HEK293T (cell line): ENCODE measurements at places on chromosomes 4 and X.

DNA sequence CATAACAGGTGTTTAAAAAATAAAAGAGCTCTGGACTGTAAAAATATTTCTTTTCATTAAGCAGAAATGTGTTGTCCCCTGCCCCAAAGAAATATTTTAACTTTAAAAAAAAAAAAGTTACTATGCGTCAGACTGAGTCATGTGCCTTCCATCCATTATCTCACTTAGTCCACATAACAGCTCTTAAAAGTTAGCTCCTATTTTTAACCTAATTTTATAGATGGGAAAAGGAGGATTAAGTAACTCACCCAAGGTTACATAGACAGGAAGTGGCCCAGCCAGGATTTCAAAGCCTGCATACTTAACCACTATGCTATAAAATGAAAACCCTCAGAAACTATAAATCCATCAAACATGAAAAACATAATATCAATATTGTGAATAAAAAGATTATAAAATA, 97.7 kb downstream of the MANBA start:
- DNase-seq: no peak

- no peak for DNase-seq
Observed at GRCh38 chr4:140675599-140676231, 80.5 kb downstream of the TBC1D9 start.

- no peak for DNase-seq
Observed at GRCh38 chrX:48854898-48855297, 19.5 kb upstream of the PCSK1N start.

DNA sequence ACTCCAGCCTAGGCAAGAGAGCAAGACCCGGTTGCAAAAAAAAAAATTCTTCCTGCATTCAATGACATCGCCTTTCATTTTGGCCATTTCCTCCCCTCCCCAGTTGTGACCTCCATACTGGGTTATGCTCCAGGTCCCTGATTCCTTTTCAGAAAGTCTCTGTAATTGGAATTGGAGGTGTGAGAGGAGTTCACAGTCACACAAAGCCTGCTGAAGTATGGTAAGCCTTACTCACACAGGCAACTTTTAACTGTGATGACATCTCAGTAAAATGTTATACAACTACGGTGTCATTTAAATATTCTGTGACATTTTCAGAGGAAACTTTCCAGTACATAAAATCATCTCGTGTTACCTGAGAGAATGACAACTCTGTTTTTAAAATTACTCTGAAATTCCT, 73.6 kb downstream of the CEP44 start:
- no peak for DNase-seq

DNA sequence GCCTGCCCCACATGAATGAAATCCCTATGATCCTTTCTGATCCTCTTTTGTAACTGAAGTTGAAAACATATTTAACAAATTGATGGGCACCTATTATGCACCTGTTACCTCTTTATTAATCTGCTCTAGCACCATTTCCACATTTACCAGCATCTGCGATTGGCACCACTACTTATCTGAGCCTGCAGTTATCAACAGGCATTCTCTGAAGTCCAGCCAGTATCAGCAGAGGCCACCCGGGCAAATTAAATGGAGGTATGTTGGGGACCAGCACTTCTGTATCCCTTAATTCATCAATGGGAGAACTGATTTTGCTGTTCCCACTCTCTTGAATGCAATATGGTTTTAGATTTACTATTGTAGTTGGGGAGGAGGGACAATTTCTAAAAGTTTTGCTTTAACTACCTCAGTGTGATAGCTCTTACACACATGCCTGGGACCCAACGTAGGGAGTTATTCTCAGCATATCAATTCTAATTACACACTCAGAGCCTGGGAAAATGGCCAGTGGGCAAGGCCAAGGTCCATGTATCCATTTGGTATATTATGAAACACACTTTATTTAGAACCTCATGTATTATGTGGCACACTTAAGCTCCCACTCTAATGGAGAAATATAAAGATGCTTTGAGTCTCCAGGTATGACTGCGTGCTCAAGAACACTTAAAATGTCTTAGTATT, 1927.1 kb upstream of the PCDH7 start:
- DNase-seq: no peak

- DNase-seq: no peak
Observed at GRCh38 chr4:18342847-18343246, 321.3 kb upstream of the LCORL start.

DNA sequence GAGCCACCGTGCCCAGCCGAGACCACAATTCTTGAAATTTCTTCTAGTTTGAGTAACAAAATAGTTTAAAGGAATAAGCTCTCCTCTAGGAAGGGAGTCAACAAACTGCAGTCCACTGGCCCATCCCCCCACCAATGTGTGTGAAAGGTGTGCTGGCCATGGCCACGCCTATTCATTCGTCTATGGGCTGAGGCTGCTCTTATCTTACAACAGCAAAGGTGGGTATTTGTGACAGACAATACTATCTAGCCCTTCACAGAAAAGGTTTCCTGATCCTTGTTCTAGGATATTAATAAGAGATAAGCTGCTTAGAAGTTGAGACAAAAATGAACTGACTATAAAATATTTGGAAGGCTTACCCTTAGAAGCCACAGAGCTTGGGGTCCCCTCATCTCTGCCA, 41.2 kb downstream of the BEND2 start:
- no peak for DNase-seq

DNA sequence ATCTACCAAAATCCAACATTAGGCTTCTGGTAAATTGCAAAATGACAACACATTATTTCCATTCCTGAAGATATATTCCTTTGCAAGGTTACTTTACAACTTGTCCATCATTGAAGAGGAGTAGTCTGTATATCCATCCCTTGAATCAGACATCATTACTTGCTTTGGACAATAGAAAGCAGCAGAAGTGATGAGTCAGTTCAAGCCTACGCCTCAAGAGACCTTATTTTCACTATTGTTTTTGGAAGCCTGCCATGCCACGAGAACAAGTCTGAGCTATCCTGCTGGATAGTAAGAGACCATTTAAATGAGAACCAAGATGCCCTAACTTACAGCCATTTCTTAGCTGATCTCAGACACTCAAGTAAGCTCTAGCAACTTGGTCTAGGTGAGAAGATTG, 246.0 kb upstream of the HHIP start:
- no peak for DNase-seq

GRCh38 chr4:165861363-165861762, 11.7 kb upstream of the TLL1 start:
- DNase-seq: no peak

GRCh38 chr4:160580581-160580980, 1477.7 kb downstream of the RAPGEF2 start:
- no peak for DNase-seq

- no peak for DNase-seq
Observed at GRCh38 chrX:79412166-79412565, 45.0 kb upstream of the ITM2A start.

DNA sequence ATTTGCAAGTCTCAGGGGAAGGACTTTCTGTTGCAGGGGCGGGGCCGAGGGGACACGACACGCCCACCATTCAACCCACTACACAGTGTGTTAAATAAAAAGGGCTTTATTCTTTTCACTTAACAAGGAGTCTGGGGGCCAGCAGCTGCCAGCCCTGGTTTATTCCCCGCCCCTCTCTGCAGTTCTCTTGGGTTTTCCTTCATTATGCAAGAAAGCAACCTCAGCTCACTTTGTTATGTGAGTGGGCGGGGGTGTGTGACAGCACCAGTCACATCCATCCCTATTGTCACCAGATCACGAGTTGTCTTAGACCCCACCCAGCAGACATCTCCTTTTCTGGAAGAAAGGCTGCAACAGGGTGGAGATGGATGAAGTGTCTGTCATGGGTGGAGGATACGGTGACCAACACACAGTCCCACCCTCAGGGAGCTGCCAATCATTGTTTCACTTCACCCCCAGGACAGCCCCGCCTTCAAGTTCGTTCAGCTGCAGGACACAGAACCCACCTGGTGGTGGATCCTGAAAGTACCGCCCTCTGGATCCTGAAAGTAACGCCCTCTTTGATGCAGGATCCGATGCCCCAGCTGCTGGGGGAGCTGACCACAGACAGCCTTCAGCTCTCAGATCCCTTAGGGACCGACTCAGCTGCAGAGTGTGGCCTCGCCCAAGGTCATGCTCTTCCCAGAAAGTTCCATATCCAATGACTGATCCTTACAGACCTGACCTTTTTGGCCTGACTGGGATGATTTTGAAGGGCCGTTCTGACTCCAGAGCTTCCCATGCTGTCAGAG, 79.6 kb downstream of the SMIM20 start:
- DNase-seq: peak; percentile 31

- no peak for DNase-seq
Observed at GRCh38 chrX:63740382-63740781, 44.6 kb downstream of the ARHGEF9 start.

DNA sequence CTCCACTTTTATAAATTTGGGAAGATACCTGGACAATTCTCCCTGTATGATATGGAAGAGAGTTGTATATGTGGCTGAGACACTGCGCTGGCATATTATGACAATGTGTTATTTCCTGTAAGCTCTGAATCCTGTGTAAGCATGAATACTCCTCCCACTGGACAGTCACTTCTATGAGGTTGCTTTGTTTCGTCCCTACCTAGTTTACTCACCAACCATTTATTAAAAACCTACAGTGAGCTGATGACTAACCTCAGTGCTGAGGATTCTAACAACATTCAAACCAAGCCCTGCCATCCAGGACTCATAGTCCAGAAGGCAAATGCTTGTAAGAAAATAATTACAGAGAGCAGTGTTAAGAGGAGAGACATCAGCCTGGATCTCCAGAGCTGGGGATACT, 1632.9 kb upstream of the TENM3 start:
- DNase-seq: no peak

GRCh38 chrX:53284684-53285447, 3.5 kb upstream of the IQSEC2 start:
- DNase-seq: peak; percentile 81

- no peak for DNase-seq
Observed at GRCh38 chr4:141119071-141119470, 14.2 kb downstream of the RNF150 start.

DNA sequence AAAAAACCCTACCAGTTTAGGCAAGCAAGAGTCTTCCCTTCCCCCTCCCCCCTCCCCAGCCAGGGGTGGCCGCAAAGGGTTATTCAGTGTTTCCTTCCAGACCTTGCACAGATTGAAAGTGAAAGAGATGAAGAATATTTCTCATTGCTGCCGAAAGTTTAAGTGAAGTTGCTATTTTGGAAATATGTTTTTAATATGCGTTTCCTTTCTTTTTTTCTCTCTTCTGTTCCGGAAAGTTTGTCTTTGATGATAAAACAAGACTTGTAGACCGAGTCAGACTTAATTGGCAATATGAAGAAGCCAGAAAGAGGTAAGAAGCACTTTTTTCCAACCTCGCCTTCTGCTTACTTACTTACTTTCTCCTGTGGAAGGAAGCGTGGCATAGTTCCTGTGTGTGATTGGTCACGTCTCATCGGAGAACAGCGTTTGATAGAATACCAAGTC, 58.5 kb upstream of the CLCN4 start:
- DNase-seq: no peak

- DNase-seq: peak; percentile 84
Observed at GRCh38 chrX:47619486-47620302, at the start of gene SYN1. Gene SYN1 (minus strand): TSS chrX:47619857. CDS start chrX:47619728, 129 bp downstream.

GRCh38 chrX:11756354-11757318, 1.4 kb upstream of the MSL3 start:
- no peak for DNase-seq

- no peak for DNase-seq
Observed at GRCh38 chr4:128803783-128804182, 5.7 kb upstream of the JADE1 start.

- no peak for DNase-seq
Observed at GRCh38 chrX:56107320-56107719, 124.8 kb upstream of the KLF8 start.

GRCh38 chr4:11051181-11051580, 366.6 kb upstream of the CLNK start:
- DNase-seq: no peak

DNA sequence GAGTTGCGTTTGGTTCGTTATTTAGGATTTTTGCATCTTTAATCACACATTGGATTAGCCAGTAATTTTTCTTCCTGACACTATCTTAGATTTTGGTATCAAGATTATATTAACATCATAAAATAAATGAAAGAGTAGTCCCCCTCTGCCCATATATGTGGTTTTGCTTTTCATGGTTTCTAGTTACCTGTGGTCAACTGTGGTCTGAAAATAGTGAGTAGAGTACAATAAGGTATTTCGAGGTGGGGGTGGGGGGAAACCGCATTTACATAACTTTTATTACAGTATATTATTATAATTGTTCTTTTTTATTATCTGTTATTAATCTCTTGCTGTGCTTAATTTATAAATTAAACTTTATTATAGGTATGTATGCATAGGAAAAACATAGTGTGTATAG, 152.4 kb downstream of the STIM2 start:
- no peak for DNase-seq

GRCh38 chr4:156154978-156155377, 201.3 kb upstream of the CTSO start:
- DNase-seq: no peak

DNA sequence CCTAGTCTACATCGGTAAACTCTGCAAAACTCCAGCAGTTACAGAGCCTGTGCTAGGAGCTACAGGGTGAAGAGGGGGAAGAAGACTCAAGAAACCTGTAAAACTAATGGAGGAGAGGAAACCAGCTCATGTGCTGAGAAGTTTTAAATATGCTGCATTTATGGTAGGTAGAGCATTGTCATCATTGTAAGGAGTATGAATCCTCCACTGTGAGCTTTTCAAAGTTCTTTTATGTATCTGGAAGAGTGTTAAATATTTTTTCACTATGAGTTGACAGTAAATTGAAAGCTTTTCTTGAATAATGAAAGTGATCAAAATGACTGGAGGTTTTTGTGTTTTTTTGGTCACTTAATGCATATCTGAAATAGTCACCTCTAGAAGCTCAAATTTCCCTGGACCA, 46.2 kb downstream of the SEPTIN11 start:
- no peak for DNase-seq

DNA sequence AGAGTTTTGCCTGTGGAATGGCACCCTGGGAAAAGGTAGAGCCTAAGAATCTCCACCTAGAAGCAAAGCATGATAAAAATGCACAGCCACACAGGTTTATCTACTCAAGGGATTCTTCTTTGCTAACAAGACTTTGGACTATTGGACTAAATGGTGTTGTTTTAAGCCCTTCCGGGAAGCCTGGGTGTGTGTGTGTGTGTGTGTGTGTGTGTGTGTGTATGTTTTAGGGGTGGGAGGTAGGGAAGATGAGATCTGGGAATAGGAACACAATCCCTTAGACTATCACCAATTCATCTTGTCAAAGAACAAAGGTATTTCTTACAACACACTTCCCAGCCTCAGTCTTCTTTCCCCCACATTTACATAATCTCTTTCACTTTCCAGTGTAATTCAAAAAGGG, 327.5 kb upstream of the FGF16 start:
- no peak for DNase-seq

DNA sequence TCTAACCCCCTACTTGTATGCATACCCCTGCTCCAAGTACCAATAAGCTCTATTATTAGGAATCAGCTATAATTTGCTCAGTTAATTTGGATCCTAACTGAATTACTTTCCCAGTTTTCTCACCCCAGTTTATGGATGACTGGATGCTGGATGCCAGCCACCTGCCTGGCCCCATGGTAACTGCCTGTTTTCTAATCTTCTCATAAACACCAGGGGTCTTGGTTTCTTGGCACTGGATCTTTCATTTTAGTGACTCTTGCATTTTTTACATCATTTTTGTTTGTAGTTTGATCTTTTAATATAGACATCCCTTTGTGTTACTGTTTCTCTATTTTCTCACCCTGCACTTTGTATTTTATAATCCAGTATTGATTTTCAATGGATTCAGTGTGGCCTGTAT, 246.8 kb downstream of the ADGRL3 start:
- no peak for DNase-seq
